Mammary epithelial cell (primary cell): ENCODE measurements at places on chromosomes 12 and 14.
A peak's percentile ranks its signal among the peaks of the same experiment; 100 is the strongest.

DNA sequence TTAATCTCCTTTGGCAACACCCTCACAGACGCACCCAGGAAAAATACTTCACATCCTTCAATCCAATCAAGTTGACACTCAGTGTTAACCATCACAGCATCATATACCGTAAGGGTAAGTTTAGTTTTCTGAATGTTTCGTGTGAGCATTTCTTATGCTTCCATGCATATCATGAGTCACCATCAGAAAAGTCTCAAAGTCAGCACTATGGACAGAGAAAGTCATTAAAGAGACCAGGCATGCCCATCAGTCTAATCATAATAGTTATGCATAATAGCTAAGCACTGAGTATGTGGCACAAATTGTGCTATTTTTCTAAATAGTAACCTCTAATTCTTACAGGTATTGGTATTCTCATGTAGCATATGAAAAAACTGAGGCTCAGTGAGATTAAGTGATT is 158.8 kb upstream of the PRMT8 start:
- DNase-seq, result peak; percentile 31

DNA sequence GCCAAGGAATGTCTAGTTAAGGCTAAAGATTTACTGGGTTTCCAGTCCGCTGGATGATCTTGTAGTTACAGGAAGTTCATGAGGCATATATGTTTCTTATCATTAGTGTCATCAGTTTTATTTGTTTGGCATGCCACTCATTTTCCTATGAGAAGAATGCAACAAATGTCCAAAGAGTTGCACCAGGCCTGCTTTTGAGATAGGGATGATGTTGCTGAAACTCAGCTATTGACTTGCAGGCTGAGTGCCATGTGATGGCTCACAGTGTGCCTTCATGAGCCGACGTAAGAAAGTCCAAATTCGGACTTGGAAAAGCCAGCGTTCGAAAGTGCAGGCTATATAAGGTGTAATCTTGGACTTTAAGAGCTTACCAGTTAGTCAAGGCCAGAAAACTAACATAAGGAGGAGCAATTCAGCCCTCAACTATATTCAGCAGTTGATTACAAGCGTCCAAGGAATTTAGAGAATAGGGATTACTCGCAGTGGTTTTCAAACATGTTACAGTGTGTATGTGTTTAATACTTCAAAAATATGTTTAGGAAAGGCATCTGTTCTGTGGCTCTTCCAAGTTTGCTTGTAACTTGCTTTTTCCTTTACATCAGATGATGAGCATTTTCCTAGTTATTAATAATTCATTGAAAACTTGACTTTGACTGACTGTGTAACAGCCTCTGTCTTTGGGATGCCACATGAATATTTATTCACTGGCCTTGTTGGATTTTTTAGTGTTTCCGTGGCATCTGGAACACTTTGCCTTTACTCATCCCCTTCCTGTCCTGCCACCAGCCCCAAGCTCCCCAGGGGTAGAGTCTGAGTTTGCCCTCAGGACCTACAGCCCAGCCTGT is 101.3 kb downstream of the LGMN start:
- DNase-seq, result peak; percentile 23

DNA sequence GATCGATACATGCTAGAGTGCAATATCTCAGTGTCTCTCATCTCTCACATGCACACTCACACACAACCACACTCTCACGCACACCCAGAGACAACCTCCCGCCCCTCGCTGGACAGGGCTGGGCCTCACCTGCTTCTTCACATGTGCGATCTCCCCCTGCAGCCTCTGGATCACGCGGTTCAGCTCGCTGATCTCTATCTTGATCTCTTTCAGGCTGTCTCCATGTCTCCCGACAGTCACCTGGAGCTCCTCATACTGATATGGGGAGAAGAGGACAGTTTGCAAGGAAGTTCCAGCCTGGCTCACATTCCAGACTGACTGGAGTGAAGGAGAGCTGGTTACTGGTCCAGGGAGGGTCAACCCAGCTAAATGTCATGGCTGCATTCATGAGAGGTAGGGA is 4.4 kb downstream of the KRT2 start:
- DNase-seq, result no peak

- no peak for DNase-seq
Observed at GRCh38 chr12:126084480-126084879, 1019.2 kb downstream of the AACS start.

GRCh38 chr12:65695113-65695865 is 129.0 kb upstream of the HMGA2 start:
- peak; percentile 98 for DNase-seq

DNA sequence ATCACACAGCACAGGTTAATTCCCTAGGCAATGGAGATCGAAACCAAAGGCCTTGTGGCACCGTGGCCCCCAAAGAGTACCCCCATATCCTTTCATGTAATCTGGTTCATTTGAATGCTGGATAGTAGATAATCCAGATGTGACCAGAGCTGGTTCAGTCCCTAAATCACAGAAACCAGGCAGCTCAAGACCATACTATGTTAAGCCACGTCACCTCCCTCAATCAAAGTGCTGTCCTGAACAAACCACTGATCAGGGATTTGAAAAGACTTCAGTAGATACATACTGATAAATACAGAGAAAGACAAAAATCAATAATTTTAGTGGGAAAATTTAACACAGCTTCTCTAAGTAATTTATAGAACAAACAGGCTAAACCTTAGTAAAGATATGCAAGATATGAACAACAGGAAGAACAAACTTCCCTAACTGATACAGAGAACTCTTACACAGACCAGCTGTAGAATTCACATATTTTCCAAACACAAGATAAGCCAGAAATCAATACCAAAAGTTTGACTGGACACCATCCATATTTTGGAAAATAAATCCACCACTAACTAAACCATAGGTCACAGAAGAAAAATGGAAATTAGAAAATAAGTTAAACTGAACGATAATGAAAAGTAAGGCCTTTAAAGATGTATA is 67.1 kb downstream of the BCAT1 start:
- DNase-seq, result no peak

GRCh38 chr12:104280111-104280510 is 23.4 kb upstream of the EID3 start:
- no peak for DNase-seq

- peak; percentile 16 for DNase-seq
Observed at GRCh38 chr12:98198261-98198982, 317.0 kb upstream of the TMPO start.

DNA sequence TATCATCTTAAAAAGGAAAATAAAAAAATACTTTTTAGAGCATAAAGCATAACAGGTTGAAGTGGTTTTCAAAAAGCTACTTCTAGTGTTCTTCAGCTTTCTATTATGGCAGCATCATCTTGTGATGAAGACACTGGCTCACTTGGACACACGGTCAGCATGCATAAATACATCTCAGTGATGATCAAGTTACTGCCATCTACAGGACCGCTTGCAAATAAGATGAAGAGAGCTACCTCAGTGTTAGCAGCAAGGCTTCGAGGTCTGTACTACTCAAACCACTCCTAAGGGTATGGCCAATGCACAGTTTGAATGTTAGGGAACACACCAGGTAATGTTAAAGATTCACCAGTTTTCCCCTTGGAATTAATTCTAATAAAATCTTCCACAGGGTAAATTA is 58.8 kb downstream of the GALC start:
- no peak for DNase-seq

- DNase-seq, result no peak
Observed at GRCh38 chr14:103894723-103895059, 33.6 kb upstream of the TDRD9 start.

- no peak for DNase-seq
Observed at GRCh38 chr12:78835493-78835892, 29.1 kb upstream of the SYT1 start.

DNA sequence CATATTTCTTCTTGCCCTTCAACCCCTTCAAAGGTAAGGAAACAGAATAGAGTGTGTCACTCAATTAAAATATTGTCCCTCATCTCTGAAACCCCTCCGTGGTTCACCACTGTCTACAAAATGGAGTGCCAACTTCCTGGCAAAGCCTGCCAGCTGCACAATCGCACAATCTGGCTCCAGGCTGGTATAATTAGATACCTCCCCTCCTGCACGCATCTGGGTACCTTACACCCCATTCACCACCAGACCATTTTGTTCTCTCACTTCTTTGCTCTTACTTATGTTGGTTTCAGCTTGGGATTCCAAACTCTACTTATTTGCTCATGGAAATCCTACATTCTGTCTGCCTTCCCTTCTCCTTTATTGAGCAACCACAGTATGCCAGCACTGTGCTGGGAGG is 314.9 kb downstream of the NUAK1 start:
- no peak for DNase-seq

DNA sequence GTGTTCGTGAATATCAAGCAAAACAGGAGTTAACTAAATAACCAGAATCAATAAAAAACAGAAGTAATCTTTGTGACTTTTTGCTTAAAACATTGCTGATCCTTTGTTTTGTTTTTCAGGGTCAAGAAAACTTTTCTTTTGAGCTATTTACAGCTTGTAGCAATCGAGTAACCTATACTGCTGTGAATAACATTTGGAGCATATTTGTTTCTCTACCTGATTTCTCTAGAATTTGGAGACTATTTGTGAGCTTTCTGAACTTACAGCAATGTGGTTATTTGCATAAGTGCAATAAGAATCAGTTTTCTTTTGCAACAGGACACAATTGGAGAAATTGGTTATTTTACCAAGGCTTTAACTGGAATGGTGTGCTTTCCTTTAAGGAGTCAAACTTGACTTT is 7.3 kb upstream of the ETNK1 start:
- no peak for DNase-seq

GRCh38 chr12:32390572-32391219 is 8.7 kb upstream of the FGD4 start:
- DNase-seq, result no peak

DNA sequence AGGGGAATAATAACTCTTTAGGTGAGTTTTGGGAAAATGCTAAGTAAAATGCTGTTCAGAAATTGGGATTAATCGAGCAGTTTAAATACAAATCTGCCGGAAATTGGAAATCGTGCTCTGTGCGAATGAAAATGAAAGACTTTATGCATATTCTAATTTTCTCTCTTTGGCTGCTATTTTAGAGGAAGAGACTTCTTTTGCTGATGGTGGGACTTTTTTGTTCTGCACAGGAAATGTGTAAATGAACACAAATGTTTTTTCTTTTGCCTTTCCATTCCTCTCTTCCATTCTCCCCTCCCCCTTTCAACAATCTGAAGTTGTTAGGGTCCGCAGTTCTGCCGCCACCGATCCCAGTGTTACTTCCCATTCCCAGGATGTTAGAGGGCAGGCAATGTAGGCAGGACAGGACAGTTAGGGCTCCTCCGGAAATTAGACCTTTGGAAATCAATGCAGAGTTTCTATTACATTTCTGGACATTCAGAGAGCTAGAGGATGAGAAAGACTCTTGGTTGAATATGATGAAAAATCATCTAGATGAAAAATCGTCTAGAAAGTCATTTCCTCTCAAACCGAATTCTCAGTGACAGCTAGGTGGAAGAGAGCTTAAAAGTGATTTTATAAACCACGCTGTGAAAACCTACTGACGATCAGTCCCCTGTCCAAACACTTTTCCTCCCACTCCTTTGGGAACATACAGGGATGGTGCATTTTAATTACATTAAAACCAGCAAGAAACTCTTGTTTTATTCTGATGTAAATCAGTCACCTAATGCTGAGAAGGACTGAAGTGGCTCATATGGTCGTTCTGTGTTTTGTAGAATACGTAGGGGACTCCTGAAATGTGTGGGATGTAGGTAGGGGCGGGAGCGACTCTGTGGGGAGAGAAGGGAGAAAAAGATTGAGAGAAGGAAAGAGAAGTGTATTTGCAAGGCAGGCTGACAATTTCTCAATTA is 17.8 kb downstream of the FOXG1 start:
- DNase-seq, result no peak

DNA sequence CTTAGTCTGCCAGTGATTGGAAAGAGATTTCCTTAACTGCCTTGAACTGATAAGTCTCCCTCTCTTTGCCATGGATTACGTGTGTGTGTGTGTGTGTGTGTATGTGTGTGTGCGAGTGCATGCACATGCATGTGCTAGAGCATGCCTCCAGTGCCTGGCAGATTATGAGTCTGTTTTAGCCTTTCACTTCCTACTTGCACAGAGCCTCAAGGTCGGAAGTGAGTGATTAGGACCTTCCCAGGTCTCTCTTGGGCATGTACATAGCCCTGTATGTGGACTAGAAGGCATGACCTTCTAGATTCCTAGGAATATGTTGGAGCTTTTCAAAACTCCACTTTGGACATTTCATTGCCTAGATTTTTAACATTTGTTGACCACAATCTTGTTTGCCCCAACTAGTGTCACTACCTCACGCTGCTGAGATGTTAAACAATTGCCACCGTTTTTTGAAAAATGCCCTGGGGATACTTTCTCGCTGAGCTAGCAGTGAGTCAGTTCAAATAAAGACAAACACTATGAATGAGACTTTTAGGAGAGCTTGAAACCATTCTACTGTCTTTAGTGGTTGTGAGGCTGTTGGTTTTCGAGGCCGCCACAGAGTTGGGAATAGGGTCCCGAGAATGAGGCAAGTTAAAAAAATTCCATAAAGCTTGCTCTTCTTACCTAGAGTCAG is 28.2 kb downstream of the KIAA0586 start:
- peak; percentile 86 for DNase-seq

- DNase-seq, result no peak
Observed at GRCh38 chr12:119179335-119180021, 747 bp downstream of the HSPB8 start.
